ENCODE measurements at places on chromosomes 11 and 22. TPM values are rescaled to one million over a fixed set of nuclear protein-coding genes. Genes with fewer than 3 reads are reported as not detected.

Gene SYCE3
- not detected for polyA plus RNA-seq

- DNase-seq: no peak
These were observed 298.9 kb downstream of the BUD13 start for GRCh38 chr11:116473790-116474346.

DNA sequence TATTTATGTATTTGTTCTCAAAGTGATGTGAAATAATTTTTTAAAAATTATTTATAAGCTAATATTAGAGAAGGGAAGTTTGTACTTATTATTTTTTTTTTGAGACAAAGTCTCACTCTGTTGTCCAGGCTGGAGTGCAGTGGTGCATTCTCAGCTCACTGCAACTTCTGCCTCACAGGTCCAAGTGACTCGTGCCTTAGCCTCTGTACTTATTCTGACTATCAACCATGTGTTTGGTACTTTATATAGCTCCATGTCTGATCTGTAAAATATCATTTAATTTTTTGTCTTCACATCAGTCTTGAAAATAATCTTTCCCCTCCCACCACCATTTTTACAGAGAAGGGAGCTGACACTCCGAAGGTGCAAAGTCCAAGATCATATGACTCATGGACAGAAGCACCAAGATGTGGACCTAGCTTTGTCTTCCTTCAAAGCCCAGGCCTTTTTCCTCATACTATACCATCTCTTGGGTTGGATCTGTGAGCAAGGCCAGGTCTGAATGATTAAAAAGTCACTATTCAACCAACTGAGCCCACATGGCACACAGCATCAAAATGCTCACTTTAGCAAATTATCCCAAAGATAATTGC, 32.4 kb upstream of the EED start:
- DNase-seq: peak; percentile 21

- no peak for DNase-seq
These were observed 11.0 kb downstream of the TMEM151A start for GRCh38 chr11:66302656-66303055.

Gene PDGFD
- polyA plus RNA-seq: 2.1 TPM

DNA sequence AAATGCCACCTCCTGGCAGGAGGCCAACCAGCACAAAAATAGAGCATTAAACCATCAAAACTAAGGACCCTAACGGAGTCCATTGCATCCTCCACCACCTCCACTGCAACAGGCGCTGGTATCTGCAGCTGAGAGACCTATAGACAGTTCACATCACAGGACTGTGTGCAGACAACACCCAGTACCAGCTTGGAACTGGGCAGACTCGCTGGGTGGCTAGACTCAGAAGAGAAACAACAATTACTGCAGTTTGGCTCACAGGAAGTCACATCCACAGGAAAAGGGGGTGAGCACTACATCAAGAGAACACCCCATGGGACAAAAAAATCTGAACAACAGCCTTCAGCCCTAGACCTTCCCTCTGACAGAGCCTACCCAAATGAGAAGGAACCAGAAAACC, 11.6 kb upstream of the TMEM45B start:
- no peak for DNase-seq

DNA sequence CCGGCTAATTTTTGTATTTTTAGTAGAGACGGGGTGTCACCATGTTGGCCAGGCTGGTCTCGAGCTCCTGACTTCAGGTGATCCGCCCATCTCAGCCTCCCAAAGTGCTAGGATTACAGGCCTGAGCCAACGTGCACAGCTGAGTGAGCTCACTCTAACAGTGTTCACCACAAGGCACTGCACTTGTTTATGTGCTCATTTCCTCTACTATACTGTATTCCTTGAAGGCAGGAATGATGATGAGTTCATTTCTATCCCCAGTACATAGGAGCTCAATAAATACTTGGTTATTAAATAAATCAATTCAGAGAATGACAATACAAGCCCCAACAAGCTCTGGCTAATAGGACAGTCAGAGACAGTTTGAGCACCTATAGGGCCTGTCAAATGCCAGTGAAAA, 29.1 kb downstream of the ALG8 start:
- peak; percentile 82 for DNase-seq

DNA sequence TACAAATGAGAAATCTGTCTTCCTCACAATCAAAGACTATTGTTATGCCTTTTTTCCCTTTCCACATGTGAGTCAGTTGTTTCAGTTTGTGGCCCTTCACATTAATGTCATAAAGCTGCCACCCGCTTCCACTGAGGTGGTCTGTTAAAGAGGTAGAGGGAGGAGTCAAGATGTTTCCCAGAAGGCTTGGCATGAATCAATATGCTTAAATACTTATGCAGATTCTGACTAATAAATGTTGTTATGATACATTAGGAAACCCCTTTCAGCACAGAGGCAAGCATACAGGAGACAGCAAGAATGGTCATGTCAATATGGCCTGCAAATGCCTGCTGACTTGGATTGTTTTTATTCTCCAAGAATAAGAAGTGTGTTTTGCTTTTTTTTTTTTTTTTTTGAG, 6.5 kb downstream of the RTN3 start:
- no peak for DNase-seq

DNA sequence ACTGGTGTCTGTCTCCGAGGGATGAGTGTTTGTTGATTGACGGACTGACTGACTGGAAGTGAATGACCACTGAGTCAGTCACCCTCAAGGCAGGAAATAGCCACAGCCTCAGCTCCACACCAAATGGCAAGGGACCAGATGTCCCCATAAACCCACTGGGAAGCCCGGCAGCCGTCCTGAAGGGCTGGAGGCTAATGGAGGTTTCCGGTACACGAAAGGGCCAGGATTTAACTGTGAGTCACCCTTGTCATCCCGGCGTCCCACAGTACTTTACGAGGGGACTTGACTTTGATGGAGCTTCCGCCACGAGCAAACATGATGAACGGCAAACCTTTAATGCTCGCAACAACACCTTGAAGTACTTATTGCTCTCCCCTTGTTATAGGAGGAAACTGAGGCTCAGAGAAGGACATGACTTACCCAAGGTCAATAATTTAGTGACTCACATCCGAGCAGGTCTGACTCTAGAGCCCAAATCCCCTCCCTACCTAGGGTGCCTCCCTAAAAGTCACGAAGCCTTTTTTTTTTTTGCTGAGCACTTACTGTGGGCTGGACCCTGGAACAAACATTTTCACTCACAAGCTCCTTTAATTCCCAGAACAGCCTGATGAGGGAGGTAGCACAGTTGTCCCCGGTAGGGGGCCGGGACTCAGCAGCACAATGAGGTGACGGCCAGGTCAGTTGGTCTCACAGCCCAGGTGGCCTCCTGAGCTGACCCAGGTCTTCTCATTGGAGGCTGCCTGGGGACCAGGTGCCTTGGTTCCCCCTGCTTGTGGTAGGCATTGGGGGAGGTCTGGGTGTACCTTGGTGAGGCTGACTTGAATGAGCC, 25.2 kb upstream of the GCAT start:
- peak; percentile 44 for DNase-seq

- DNase-seq: no peak
These were observed 262.3 kb downstream of the CADM1 start for GRCh38 chr11:115241899-115242298.

- DNase-seq: no peak
These were observed 12.3 kb downstream of the TOLLIP start for GRCh38 chr11:1297011-1297575.

Gene ZNF280B
- 0.76 TPM for polyA plus RNA-seq

DNA sequence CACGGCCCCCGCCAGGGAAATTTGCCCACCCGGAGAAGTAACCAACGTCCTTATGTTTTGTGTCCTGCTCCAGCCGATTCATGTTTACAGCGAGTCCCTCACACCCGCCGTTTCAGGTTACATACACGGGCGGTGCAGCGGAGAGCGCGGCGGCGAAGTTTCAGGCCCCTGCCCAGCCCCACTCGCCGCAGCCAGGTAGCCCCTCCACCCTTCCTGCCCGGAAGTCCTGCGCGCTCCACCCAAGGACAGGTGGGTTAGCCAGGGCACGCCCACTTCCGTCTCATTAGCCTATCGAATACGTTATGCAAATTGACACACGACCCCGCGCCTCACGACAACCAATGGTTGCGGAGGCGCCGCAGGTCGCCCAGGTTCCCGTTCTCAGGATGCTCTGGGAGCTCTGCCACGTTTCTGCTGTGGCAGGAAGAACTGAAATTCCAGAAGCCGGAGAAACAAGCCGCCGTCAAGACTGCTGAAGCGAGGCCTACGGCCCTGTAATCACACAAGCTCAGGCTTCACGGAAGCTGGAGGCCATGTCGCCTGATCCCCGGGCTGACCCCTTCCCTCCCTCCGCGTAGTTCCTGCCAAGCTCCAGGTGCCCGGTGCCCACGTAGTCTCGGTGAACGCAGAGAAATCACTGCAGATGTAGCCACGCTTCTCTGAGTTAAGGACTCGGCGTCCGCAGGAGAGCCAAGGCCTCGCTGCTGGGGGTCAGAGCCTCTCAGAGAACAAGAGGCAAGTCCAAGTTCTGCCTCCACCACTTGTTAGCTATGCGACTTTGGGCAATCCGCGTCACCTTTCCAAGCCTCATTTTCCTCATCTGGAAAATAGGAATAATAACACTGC, 22.4 kb upstream of the MYH9 start:
- no peak for DNase-seq

- no peak for DNase-seq
These were observed 54.4 kb downstream of the ENTHD1 start for GRCh38 chr22:39839204-39839603.

DNA sequence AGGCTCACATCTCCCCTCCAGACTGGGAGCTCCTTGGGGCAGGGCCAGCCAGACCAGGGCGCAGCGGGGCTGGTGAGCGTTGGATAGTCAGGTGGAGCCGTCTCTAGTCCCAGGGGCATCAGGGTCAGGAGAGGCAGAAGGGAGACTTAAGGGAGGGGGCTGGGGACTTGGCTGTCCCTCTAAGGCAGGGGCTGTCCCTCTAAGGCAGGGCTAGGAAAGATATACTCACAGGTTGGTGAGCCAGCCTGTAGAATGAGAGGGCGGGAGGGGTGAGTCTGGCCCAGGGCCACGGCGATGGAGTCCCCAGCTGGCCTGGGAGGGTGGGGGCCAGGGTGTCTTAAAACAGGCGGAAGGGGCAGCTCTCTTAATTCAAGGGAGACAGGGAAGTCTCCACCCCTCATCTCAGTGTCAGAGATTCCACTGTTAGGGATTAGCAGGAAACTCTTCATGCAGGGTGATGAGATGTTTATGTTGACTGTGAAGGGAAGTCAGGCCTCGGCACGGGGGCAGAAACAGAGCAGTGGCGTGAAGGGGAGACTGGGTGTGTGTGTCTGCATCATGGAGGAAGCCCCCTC, 11.3 kb downstream of the P2RY2 start:
- no peak for DNase-seq

- no peak for DNase-seq
These were observed 31.6 kb downstream of the SLC36A4 start for GRCh38 chr11:93166194-93166593.

DNA sequence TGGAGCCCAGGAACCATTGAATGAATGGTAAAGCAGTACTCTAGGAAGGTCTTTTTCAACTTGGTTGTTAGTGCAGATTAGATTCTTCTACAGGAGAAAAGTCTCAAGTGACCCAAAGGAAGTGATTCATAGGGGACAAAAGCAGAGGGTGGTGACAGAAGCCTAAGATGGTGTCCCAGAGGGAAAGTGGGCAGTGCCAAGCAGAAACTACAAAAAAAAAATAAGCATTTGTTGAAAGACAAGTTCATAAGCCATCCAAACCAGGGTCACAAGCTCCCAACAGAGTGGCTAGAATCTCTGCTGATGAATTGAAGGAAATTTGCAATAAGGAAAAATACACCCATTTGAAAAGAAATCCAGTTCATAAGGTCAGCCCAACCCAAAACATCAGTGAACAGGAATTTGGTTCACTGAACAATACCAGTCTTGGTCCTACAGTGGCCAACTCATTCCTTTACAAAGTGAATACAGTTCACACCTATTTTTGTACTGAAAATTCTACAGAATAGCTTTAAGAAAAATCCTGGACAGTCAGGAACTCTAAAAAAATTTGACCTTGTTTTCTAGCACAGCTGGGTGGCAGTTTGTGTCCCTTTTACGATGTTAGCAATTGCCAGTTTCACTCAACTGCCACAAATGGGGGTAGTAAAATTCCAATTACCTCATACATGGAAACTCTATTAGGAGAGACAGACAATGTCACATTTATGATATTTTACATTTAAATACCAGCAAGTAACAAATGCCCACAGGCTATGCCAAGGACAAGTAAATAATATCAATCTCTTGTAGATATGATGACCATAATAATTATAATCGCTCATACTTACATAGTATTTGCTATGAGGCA, 21.6 kb upstream of the NUP160 start:
- no peak for DNase-seq

- DNase-seq: no peak
These were observed 6.3 kb downstream of the CRY2 start for GRCh38 chr11:45853332-45854219.

DNA sequence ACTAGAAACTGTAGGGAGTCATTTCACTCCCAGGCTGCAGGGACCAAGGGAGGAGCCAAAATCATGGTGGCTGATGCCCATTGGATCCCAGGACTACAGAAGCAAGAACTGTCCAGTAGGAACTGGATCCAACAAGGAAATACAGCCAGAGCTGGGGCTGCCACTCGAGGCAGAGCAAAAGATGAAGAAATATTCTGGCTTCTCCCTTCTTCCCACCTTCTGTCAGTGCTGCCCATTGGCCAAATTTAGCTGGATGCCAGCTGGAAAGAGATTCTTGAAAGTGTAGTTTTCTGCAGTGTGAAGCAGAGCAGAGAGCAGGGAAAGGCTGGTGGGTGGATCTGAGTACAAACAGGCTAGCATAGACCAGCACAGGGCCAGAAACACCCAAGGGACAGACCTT, 45.6 kb downstream of the COMMD9 start:
- no peak for DNase-seq

Gene CERK
- polyA plus RNA-seq: 22.8 TPM

Gene TTC28
- 5.6 TPM for polyA plus RNA-seq

DNA sequence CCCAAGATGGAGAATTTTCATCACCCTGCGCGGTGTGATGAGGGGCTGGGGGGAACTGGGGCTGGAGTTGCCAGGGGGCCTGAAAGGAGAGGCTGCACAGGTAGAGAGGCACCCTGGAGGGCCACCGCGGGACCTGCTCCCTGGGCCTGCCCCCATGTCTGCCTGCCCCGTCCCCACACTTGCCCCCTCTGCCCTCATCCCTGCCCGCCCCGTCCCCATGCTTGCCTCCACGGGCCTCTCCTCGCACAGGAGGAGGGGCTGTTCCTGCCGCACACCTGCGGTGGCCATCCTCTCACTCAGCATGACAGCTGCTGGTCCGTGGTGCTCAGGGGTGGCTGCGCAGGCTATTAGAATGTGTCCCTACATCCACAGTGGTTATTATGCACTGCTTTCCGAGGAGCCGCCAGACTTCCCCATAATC, 43.5 kb downstream of the LINC01488 start:
- DNase-seq: no peak

Gene GAL
- 2.5 TPM for polyA plus RNA-seq

All from IMR-90 (cell line).